ENCODE measurements at places on chromosomes 4 and X. TPM values are rescaled to one million over a fixed set of nuclear protein-coding genes. Genes with fewer than 3 reads are reported as not detected.

GRCh38 chrX:68874076-68874475 lies 45.3 kb downstream of the EFNB1 start:
- DNase-seq: no peak

DNA sequence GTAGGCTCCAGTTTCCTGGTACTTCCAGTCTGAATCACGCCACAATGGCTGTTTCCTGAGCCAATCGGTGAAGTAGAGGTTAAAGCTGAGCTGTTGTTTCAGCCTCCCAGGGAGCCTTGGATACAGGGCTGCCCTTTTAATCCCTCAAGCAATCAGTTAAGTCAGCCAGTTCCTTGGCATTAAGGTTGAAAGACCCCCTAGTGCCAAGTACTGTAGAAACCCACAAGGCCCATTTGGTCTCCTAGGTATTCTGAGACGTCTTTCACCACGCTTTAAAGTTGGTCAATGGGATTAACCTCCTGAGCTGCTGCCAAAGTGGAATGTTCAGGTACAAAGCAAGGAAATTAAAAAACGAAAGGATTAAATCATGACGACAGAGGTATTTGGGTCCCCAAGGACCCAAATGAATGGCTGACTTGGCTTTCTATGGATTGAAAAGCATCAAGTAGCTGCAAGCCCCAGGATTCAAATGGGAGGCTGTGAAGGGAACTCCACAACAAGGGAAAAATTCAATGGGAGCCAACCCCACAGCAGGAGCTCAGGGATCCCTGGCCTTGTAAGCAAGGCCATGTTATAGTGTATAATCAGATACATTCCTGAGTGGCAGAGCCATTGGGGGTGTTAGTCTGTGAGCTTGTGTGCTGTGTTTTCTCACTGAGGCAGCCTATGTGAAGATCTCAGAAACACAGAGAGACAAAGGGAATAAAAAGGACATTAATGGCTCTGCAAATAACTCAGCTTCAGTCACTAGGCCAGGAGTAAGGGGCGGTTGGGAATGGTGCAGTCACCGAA lies 86.0 kb downstream of the ATG4A start:
- DNase-seq: no peak

DNA sequence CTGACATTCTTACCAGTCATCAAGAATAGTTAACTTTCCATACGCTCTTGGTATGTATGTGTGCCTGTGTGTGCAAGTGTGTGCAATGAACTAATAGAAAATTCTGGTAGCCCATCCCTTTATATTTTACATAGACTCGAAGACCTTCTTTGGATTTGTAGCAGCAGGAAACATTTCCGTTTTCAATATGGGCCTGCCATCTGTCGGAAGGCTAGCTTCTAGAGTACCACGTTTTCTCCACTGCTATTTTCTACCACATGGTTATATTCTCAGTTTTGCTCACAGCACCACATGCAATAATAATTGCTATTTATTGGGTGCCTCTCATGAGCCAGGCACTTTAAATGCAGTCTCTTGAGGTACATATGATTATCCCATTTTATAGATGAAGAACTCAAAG lies 47.9 kb upstream of the PTCHD1 start:
- no peak for DNase-seq

DNA sequence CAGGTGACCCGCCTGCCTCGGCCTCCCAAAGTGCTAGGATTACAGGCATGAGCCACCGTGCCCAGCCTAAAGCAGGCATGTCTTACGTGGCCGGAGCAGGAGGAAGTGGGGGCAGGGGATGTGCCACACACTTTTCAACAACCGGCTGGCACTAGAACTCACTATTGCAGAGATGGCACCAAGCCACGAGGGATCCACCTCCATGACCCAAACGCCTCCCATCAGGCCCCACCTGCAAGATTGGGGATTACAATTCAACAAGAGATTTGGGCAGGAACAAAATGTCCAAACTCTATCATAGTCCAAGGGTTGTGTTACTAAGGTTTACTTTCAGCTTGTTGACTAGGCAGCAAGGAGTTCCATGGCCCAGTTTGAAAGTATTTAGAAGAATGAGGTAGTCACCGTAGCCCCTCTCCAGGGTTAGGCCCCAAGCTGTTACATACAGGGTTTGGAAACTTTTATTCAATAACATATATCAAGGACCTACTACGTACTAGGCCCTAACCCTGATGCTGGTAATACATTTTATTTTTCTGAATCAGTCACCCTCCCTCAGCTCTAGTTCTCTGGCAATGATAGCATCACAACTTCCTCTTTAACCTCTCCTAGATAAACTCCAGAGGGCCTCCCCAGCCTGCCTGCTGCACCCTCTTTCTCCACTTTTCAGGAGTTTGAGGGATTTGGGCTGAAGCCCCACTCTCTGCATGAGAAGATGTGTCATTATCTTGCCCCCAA lies 18.0 kb upstream of the TBC1D14 start:
- DNase-seq: no peak

DNA sequence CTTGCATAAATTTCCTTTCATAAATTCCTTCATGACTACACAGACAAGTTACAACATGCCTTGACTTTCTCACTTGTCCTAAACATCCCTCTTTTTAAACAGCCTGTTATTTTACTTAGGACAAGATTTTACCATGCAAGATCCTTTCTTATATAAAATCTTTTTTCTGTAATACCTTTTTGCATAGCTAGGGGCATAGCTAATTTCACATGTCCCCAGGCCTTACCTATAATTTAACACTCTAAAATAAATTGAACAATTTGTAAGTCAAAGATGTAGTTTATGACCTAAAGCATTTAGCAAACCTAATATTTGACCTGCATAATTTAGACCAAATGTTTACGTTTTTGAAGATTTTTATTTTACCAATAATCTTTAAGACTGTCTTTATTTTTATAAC lies 396.3 kb upstream of the FSTL5 start:
- DNase-seq: no peak

- no peak for DNase-seq
These were observed 146.1 kb upstream of the PACRGL start for GRCh38 chr4:20554134-20554533.

- peak; percentile 19 for DNase-seq
These were observed 50.8 kb upstream of the MCF2 start for GRCh38 chrX:139758809-139759208.

GRCh38 chr4:82839624-82840023 lies 41.0 kb upstream of the SCD5 start:
- DNase-seq: no peak

DNA sequence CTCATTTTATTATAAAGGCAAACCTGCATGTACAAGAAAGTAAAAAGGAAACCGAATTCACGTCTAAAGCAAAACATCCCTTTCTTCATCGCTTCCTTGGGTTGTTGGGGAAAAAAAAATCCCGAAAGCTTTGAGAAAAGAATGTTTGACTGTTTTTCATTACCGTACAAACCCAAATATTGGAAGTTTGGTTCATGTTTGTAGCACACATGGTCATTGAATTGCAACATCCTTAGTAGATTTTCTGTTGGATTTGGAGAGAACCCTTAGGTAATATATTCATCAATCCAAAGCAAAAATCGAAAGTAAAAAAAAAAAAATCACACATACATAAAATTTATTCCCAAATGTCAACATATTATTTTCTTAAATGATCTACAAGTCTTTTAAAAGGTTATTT lies 420.3 kb downstream of the MAPK10 start:
- no peak for DNase-seq

- no peak for DNase-seq
These were observed 4.6 kb downstream of the RAB33A start for GRCh38 chrX:130176354-130176776.

GRCh38 chr4:19803406-19803805 lies 448.3 kb upstream of the SLIT2 start:
- DNase-seq: no peak

DNA sequence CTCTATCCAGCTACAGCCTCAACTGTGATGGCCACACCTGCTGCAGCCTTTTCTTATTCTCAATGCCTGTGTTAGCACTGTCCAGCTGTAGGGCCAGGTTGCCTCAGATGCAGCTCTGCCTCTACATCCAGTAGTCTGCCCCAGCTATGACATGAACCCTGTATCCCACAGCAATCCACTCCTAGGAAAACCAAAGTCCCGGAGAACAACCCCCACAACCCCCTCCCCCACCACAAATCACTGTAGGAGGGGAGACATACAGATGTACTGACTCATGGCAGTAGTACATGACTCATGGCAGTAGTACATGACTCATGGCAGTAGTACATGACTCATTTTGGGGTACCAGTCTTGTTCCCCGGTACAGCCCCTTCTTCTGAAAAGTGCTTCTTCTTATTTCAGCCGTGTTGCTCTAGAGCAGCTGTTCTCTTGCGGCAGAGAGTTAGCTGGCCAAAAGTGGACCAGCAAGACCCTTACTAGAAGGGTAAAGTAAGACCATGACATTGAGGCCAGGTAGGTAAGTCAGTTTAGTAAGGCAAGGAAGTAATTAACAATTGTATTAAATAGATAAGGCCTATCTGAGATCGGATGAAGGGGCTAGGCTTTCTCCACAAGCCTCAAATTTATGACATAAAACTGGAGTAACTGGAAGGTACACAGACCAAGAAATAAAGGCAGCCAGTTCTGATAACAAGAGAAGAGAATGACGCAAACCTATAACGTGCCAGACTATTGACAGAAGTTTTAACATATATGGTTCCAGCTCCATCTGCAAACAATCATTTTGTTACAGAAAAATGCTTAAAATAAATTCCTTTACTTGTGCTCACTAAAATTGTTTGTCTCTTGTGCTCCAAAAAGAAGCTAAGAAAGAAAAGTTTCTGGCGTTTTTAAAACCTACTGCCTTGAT lies 221.4 kb downstream of the TACR3 start:
- no peak for DNase-seq

GRCh38 chr4:152510349-152511147 lies 25.3 kb downstream of the FBXW7 start:
- DNase-seq: no peak

GRCh38 chr4:135239964-135240363 lies 1038.4 kb upstream of the PABPC4L start:
- DNase-seq: no peak

DNA sequence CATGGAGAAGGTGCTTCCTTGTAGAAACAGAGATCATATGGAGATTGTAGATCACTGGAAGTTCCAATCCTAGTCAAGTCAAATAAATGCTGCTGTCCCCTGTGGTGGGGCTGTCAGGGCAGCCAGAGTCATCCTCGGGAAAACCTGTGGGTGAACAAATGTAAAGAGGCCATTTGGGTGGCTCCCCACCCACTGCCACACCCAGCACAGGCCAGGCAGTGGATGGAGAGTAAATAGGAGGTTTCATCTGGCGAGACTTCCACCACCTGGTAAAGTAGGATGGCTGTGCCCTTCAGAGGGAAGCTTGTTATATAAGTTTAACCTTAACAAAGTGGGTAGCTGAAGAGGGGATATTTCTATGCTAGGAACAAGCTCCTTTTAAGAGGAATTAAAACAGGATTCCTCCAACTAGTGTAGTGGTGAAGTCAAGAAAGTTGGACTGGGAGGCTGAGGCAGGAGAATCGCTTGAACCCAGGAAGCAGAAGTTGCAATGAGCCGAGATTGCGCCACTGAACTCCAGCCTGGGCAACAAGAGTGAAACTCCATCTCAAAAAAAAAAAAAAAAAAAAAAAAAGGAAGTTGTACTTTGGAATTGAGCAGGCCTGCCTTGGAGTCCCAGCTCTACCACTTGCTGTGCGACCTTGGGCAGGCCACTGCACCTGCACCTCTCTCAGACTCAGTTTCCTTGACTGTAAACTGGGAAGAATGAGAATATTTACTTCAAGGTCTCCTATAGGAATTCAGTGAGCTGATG lies 273.7 kb downstream of the PTTG2 start:
- DNase-seq: no peak

The ZBTB33 gene
- total RNA-seq: 6.9 TPM

The NEIL3 gene
- total RNA-seq: not detected

The ZNF732 gene
- total RNA-seq: not detected

The ADRA2C gene
- total RNA-seq: 6.7 TPM

The TMSB15A gene
- total RNA-seq: not detected

The INTS6L gene
- 4.7 TPM for total RNA-seq
